ENCODE measurements at places on chromosomes 3 and 15. TPM values are rescaled to one million over a fixed set of nuclear protein-coding genes. Genes with fewer than 3 reads are reported as not detected.
A peak's percentile ranks its signal among the peaks of the same experiment; 100 is the strongest.

DNA sequence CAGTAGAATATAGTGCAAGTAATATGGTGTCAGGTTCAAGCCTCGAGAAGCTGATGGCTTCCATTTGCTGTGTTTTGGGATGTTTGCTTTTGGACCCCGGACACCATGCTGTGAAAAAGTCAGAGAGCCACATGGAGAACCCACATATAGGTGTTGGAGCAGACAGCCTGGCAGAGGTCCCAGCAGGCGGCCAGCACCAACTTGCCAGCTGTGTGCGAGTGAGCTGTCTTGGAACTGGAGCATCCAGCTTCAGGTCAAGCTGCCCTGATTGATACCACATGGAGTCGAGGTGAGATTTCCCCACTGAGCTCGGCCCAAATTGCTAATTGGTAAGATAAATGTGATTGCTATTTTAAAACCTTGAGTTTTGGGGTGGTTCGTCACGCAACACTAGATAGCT is 185.7 kb upstream of the TBL1XR1 start:
- no peaks in the 10 kb centered on the region for H3K4me1 ChIP-seq
- no peaks in the 10 kb centered on the region for H3K36me3 ChIP-seq
- no peak for DNase-seq
- H3K4me3 ChIP-seq, result no peak overlapping the region

- DNase-seq, result no peak
- peak overlapping the region; percentile 61 for H3K4me3 ChIP-seq
- no peaks in the 10 kb centered on the region for H3K36me3 ChIP-seq
- H3K4me1 ChIP-seq, result peaks cover 7% of the 10 kb centered on the region
- H3K27me3 ChIP-seq, result no peaks in the 10 kb centered on the region
- peak overlapping the region; percentile 66 for H3K27ac ChIP-seq
Measured at GRCh38 chr15:71115567-71116351, 488 bp downstream of the THSD4 start.

GRCh38 chr3:112429960-112430359 is 69.3 kb downstream of the BTLA start:
- H3K4me1 ChIP-seq, result no peaks in the 10 kb centered on the region
- H3K36me3 ChIP-seq, result no peaks in the 10 kb centered on the region
- no peak overlapping the region for H3K4me3 ChIP-seq
- DNase-seq, result no peak
- no peak overlapping the region for H3K27ac ChIP-seq

DNA sequence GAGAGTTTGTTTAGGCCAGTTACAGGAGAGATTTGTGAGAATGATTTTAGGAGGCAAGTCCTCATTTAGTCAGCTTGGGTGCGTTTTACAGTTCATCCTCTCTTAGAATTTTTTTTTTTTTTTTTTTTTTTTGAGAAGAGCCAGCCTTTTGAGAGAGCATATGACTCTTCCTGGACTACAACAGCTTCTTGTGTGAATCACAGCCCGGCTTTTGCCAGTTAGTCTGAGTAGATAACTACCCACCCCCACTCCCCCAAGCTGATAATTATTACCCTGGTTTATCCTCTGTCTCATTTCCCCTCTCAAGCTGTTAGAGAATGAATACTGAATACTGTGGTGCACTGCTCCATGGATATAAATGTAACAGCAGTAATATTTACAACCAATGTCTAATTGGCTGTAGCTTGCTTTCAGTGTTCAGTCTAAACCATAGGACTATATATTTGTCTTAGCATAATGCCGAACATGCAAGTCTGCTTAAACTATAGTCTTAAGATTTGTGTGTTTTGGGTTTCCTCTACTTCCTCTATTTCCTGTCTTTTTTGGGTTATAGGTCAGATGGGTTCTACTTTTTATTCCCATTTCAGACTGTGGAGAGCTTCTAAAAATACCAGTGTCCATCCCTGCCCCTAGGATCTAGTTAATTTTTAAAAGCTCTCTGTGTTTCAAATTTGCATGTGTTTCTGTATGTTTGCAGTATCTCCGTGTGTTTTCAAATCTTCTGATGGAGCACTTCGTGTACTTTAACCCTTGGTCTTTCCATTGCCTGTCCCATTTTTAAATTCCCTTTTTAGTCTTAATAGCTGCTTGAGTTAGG is 8.0 kb downstream of the CHD2 start:
- H3K27ac ChIP-seq, result peak overlapping the region; percentile 90
- no peaks in the 10 kb centered on the region for H3K27me3 ChIP-seq
- peak overlapping the region; percentile 42 for H3K4me3 ChIP-seq
- H3K4me1 ChIP-seq, result peaks cover 60% of the 10 kb centered on the region

- no peaks in the 10 kb centered on the region for H3K36me3 ChIP-seq
- H3K4me1 ChIP-seq, result no peaks in the 10 kb centered on the region
- no peak overlapping the region for H3K4me3 ChIP-seq
- H3K27me3 ChIP-seq, result no peaks in the 10 kb centered on the region
Measured at GRCh38 chr3:24541935-24542334, 47.3 kb upstream of the THRB start.

- no peak overlapping the region for H3K4me3 ChIP-seq
- no peaks in the 10 kb centered on the region for H3K36me3 ChIP-seq
- no peaks in the 10 kb centered on the region for H3K27me3 ChIP-seq
Measured at GRCh38 chr3:185739264-185739701, 85.6 kb downstream of the IGF2BP2 start.

GRCh38 chr15:43928152-43928551 is 101.3 kb downstream of the WDR76 start:
- H3K4me1 ChIP-seq, result peaks cover 5% of the 10 kb centered on the region
- H3K4me3 ChIP-seq, result no peak overlapping the region
- no peak for DNase-seq
- peaks cover 6% of the 10 kb centered on the region for H3K36me3 ChIP-seq

The RBM5 gene
- total RNA-seq, result 190 TPM

The ARNT2 gene
- total RNA-seq, result 0.20 TPM

The GPR176 gene
- total RNA-seq, result 39.8 TPM
